Hindlimb muscle (tissue), 1 donor: ENCODE measurements at places on chromosomes 11 and 22. TPM values are rescaled to one million over a fixed set of nuclear protein-coding genes. Genes with fewer than 3 reads are reported as not detected.

The FAM83F gene
- 0.10 TPM for polyA plus RNA-seq

DNA sequence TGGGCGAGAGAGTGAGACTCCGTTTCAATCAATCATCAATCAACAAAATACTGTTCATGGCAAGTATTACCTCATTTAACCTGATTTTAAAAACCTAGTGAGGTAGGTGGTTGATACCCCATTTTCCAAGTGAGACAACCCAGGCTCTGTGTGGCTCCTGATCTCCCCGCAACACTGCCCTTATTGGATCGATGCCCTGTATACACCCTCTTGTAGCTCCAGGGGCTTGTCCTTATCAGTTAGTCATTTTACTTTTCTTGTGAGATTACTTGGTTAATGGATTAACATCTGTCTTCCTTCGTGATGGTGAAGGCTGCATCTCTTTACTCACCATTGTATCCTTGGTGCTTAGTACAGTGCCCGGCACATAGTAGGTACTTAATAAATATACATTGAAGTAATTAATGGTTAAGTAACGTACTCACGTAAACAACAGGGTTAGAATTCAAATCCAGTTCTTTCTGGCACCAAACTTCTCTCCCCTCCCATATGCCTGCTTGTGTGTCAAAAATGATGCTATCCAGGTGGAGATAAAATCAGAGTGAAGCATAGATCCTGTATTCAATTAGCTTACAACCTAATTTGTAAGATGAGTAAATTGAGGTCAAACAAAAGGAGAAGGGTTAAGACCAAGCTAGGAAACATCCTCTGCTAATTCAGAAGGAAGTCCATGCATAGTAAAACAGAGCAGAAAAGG is 1.8 kb upstream of the PRG2 start:
- DNase-seq = no peak

GRCh38 chr11:3642071-3642951 is 519 bp upstream of the ART5 start:
- peak; percentile 86 for DNase-seq

DNA sequence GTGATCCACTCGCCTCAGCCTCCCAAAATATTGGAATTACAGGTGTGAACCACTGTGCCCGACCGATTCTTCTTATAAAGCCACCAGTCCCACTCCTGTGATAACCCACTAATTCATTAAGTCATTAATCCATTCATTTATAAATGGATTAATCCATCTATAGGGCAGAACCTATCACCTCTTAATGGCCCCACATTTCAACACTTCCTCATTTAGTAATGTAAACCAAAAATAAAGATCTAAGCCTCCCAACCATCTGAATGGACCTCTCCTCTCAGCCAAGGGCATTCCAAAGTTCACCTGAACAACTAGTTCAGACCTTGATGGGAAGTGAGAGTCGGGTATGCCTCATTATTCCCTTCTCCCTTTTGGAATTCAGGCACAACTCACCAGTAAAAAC is 9.9 kb upstream of the MRPL11 start:
- no peak for DNase-seq

The PLAAT5 gene
- polyA plus RNA-seq = 4.6 TPM

GRCh38 chr11:126963603-126964363 is 36.8 kb downstream of the KIRREL3 start:
- no peak for DNase-seq

DNA sequence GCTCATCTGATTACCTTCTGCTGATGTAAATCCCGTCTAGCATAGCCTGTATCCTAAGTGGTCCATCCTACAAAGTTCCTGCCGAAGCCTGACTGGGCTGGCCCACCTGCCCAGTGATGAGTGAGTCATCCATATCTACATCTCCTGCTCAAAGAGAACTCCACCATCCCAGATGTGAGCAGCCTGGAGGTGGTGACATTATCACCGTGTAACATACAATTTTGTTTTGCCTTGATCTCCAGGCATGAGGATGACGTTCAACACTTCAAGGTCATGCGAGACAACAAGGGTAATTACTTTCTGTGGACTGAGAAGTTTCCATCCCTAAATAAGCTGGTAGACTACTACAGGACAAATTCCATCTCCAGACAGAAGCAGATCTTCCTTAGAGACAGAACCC is 5.6 kb downstream of the TMA7B start:
- no peak for DNase-seq

- DNase-seq = no peak
Observed at GRCh38 chr11:102724904-102725500, at the start of gene MMP8. Gene MMP8, minus strand, starts transcription at chr11:102724954. Its CDS starts 99 bp downstream, at chr11:102724855.

- DNase-seq = no peak
Observed at GRCh38 chr11:70490208-70490607, 91.9 kb downstream of the CTTN start.

- peak; percentile 88 for DNase-seq
Observed at GRCh38 chr11:35943713-35944502, at the start of gene LDLRAD3. Gene LDLRAD3, plus strand, starts transcription at chr11:35944062. Its CDS starts 37 bp downstream, at chr11:35944099.

- no peak for DNase-seq
Observed at GRCh38 chr22:45968751-45969413, 8.1 kb downstream of the WNT7B start.

- no peak for DNase-seq
Observed at GRCh38 chr11:104876861-104877431, 21.3 kb downstream of the CASP12 start.

DNA sequence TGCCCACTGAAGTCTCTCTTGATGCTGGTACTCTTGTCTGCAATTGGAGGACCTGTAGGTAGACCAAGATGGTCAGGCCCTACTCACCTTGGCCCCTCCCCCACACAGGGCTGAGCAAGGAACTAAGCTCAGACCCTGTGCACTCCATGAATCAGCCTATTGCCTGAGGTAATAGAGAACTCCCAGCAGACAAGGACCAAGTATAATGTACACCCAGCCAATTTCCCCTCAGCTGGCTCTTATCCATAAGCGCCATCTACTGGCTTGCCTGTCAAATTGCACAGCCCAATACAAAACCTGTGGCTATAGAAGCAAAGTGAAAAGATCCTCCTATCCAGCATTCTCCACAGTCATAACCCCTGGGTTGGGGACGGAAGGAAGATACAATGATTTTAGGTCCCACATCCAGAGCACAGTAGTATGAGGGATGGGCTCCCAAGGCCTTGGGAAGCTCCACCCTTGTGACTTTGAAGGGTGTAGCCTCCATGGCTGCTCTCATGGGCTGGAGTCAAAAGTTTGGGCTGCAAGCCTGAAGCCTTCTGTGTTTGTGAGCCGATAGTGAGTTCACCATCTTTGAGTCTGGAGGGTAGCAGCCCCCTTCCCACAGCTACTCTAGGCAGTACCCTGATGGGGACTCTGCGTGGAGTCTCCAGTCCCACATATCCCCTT is 56.0 kb downstream of the GLYATL2 start:
- DNase-seq = peak; percentile 13

- DNase-seq = no peak
Observed at GRCh38 chr11:26936109-26936508, 57.8 kb upstream of the FIBIN start.

- DNase-seq = peak; percentile 46
Observed at GRCh38 chr11:122085264-122085663, 30.8 kb downstream of the BLID start.

- no peak for DNase-seq
Observed at GRCh38 chr11:72350752-72351151, 83.6 kb downstream of the CLPB start.

- no peak for DNase-seq
Observed at GRCh38 chr11:34364102-34364501, 6.3 kb upstream of the ABTB2 start.

GRCh38 chr22:20571531-20572007 is 64.2 kb downstream of the MED15 start:
- no peak for DNase-seq
